Kidney (tissue), 22 donors: ENCODE measurements at places on chromosomes 11 and 22. TPM values are rescaled to one million over a fixed set of nuclear protein-coding genes. Genes with fewer than 3 reads are reported as not detected.
A peak's percentile ranks its signal among the peaks of the same experiment; 100 is the strongest.

WBP2NL gene
- total RNA-seq = 2.5 TPM

APOA1 gene
- total RNA-seq = not detected

PATE2 gene
- not detected for total RNA-seq

USP35 gene
- total RNA-seq = 7.7 TPM

ASPHD2 gene
- 4.5 TPM for total RNA-seq

WT1 gene
- 0.66 TPM for total RNA-seq

GRCh38 chr11:77661670-77662069 lies 24.1 kb upstream of the CLNS1A start:
- no peak overlapping the region for H3K27ac ChIP-seq
- H3K4me3 ChIP-seq = no peak overlapping the region
- no peak for DNase-seq
- no peaks in the 10 kb centered on the region for H3K27me3 ChIP-seq
- no peaks in the 10 kb centered on the region for H3K4me1 ChIP-seq

DNA sequence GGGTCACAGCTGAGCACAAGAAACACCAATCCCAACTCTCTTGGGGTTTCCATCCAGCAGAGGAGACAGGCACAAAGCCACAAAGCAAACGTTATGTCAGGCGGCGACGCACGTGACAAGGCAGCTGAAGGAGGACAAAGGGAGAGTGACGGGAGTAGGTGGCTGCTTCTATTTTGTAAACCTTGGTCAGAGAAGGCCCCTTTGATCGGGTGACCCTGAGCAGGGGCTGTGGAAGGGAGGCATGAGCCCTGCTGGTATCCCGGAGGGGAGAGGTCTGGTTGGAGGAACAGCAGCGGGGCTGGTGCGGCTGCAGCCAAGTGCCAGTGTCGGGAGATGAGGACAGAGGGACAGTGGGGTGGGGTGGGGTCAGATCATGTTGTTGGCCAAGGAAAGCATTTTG lies 17.3 kb upstream of the RFPL3 start:
- H3K27ac ChIP-seq = no peak overlapping the region
- DNase-seq = no peak
- H3K4me3 ChIP-seq = no peak overlapping the region
- H3K27me3 ChIP-seq = no peaks in the 10 kb centered on the region
- no peaks in the 10 kb centered on the region for H3K4me1 ChIP-seq

- peak overlapping the region; percentile 85 for H3K27ac ChIP-seq
- H3K27me3 ChIP-seq = no peaks in the 10 kb centered on the region
- peak overlapping the region; percentile 62 for H3K4me3 ChIP-seq
- DNase-seq = no peak
- H3K4me1 ChIP-seq = peaks cover 10% of the 10 kb centered on the region
Observed at GRCh38 chr11:6474413-6474792, 662 bp upstream of the TRIM3 start.

- peaks cover 13% of the 10 kb centered on the region for H3K27me3 ChIP-seq
- no peak overlapping the region for H3K27ac ChIP-seq
- H3K36me3 ChIP-seq = no peaks in the 10 kb centered on the region
- DNase-seq = no peak
- H3K4me3 ChIP-seq = no peak overlapping the region
- no peaks in the 10 kb centered on the region for H3K4me1 ChIP-seq
Observed at GRCh38 chr11:46386674-46387073, 4.9 kb downstream of the CHRM4 start.

DNA sequence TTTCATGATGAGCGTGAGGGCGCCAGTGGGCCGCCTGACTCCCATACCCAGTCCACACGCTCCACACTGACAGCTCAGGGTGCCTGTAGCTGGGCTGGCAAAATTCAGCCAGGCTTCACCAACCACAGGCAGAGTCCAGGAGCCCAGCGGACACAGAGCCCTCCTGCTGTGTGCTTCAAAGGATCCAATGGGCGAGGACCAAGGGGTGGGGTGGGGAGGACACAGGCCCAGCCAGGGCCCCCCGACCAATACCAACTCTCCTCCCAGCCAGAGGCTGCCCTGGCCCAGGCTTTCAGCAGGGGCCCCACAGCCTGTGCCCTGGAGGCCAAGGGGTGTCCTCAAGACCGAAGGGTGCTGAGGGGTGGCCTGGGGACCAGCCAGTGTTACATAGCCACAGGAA lies 336.1 kb downstream of the CTTN start:
- DNase-seq = no peak
- no peak overlapping the region for H3K4me3 ChIP-seq
- no peaks in the 10 kb centered on the region for H3K4me1 ChIP-seq

DNA sequence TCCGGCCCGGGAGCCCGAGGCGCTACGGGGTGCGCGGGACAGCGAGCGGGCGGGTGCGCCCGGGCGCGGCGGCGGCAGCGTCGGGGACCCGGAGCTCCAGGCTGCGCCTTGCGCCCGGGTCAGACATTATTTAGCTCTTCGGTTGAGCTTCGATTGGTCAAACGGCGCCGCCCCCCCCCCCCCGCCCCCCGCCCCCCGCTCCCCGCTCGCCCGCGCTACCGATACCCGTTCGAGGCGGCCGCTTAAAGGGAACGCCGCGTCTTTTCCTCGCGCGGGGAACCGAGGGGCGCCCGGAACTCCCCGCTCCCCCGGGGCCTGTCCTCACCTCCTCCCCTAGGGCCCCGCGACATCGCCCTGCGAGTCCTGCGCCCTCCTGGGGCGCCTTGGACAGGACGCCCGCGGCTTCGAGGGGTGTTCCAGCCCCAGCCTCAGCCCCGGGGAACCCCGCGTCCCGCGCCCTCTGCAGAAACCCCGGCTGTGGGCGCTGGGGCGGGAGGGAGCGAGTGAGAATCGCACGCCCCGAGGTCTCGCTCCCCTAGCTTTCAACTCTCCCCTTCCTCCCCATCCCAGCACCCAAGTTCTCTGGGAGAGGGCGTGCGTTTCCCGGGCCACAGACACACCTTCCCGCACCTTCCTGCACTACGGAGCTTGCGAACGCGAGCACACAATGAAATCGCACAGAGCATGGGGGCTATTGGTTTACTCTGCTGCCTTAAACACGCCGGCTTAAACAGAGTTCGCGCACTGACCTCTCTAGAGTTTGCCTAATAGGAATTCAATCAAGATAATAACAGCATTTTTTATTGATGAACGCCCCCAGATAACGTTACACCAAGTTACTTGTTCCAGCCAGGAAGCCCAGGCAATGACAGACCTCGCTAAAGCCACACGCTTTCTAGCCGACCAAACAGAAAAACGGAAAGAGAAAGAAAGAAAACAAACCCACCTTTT lies at the start of gene BDNF:
BDNF (minus strand) TSS at position 105 of the 951 bp plus-strand sequence. CDS start 41,891 bp downstream, outside the sequence.
- H3K27me3 ChIP-seq = peaks cover 25% of the 10 kb centered on the region
- no peak within 1 kb of the TSS for H3K27ac ChIP-seq
- DNase-seq = peak; percentile 56
- peak within 1 kb of the TSS; percentile 56 for H3K4me3 ChIP-seq
- H3K4me1 ChIP-seq = no peaks in the 10 kb centered on the region
- H3K36me3 ChIP-seq = no peaks in the 10 kb centered on the region

DNA sequence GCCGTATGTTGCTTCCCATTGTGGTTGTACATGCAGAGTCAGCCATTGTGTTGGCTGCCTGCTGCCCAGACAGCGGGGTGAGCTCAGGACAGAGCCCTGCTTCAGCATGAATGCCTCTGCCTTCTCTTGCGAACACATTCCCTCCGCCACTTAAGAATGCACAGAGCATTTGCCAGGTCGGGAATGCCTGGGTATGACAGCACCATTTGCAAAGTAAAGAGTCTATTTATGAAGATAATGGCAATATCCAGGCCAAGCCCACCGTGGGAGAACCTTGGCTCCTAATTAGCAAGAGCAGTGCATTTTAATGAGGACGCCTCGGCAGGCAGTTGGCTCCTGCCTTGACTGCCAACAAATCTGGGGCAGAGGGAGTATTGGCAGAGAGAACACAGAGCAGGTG lies 62.5 kb upstream of the SORL1 start:
- H3K4me1 ChIP-seq = no peaks in the 10 kb centered on the region
- no peaks in the 10 kb centered on the region for H3K27me3 ChIP-seq
- DNase-seq = peak; percentile 13
- H3K36me3 ChIP-seq = no peaks in the 10 kb centered on the region
- H3K27ac ChIP-seq = no peak overlapping the region

- H3K36me3 ChIP-seq = no peaks in the 10 kb centered on the region
- H3K27ac ChIP-seq = no peak overlapping the region
- H3K4me3 ChIP-seq = no peak overlapping the region
- DNase-seq = no peak
Observed at GRCh38 chr11:45424411-45425180, 138.5 kb upstream of the SYT13 start.

DNA sequence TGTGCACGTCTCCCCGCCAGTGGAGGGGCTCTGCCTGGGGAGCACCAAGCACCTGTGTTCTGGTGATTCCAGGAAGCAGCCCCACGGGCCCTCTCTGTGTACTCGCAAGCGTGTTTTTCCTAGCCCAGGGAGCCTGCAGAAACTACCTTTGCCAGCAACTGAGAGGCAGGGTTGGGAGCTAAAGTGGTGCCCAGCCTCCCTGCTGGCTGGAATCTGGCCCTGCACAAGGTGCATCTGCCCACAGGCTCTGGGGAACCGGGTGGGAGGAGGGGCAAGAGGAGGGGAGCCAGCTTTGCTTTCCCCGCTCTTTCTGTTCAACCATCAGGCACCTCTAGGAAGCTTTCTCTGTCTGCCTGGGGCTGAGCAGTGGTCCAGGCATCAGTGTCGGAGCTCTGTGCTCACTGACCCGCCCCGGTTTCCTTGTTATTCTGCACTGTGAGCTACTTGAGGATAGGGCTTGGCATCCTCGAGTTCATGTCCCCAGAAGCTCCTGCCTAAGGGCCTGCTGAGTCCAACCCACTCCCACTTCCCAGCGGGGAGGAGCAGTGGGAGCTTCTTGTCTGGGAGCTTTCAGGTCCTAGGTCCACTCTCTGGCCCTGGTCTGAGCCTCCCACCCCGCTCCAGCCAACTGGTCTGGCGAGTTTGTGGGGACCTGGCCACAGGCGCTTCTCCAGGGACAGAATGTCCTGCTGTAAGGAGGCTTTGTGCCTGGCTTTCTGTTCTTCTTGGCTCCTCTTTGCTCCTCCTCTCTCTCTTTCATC lies 14.9 kb downstream of the DAGLA start:
- H3K4me1 ChIP-seq = no peaks in the 10 kb centered on the region
- no peaks in the 10 kb centered on the region for H3K36me3 ChIP-seq
- H3K4me3 ChIP-seq = no peak overlapping the region
- no peaks in the 10 kb centered on the region for H3K27me3 ChIP-seq

GRCh38 chr22:20859615-20860014 lies 808 bp downstream of the SNAP29 start:
- no peaks in the 10 kb centered on the region for H3K27me3 ChIP-seq
- no peaks in the 10 kb centered on the region for H3K4me1 ChIP-seq
- no peak for DNase-seq

DNA sequence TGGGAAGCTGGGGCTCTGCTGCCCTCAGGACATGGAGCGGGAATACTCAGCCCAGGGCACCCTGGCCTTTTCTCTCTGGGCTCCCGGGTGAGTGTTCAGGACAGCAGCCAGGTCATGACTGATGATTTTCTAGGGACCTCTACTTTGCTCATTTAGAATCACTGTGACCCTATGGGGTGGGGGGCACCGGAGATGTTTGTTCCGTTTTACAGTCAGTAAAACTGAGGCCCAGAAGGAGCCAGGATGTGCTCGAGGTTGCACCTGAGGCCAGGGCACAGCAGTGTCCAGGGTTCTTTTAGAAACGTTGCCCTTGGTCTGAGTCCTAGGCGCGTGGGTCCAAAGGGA lies 48.1 kb downstream of the SMIM38 start:
- H3K36me3 ChIP-seq = no peaks in the 10 kb centered on the region
- no peak overlapping the region for H3K4me3 ChIP-seq
- no peak overlapping the region for H3K27ac ChIP-seq
- no peaks in the 10 kb centered on the region for H3K4me1 ChIP-seq

- H3K36me3 ChIP-seq = peaks cover 4% of the 10 kb centered on the region
- peak overlapping the region; percentile 26 for H3K27ac ChIP-seq
- no peaks in the 10 kb centered on the region for H3K27me3 ChIP-seq
- peak overlapping the region; percentile 82 for H3K4me3 ChIP-seq
Observed at GRCh38 chr11:65353900-65354264, 669 bp upstream of the TIGD3 start.

- H3K4me1 ChIP-seq = no peaks in the 10 kb centered on the region
- DNase-seq = no peak
- H3K36me3 ChIP-seq = no peaks in the 10 kb centered on the region
Observed at GRCh38 chr11:33630936-33631748, 69.5 kb downstream of the C11orf91 start.

- DNase-seq = no peak
- H3K36me3 ChIP-seq = no peaks in the 10 kb centered on the region
- no peaks in the 10 kb centered on the region for H3K27me3 ChIP-seq
- no peaks in the 10 kb centered on the region for H3K4me1 ChIP-seq
Observed at GRCh38 chr22:42929838-42930155, 72.7 kb upstream of the ARFGAP3 start.

DNA sequence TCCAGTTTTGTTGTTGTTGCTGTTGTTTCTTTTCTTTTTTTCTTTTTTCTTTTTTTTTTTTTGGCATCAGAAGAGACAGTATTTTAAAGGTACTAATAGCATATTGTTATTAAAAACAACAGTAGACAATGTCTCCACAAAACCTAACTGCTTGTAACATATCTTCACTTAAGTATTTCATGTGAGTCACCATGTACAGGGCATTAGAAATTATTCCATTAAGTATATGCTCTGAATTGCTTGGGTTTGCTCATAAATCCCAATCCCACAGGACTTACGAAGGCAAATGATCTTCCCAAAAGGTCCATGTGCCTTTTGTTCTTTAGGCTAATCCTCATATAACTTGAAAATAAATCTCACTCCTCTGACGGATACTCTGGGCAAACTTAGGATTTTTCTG lies 35.9 kb downstream of the MAP6 start:
- H3K27me3 ChIP-seq = no peaks in the 10 kb centered on the region
- no peak overlapping the region for H3K27ac ChIP-seq
- H3K4me3 ChIP-seq = no peak overlapping the region
- no peaks in the 10 kb centered on the region for H3K4me1 ChIP-seq
- no peak for DNase-seq
- no peaks in the 10 kb centered on the region for H3K36me3 ChIP-seq

DNA sequence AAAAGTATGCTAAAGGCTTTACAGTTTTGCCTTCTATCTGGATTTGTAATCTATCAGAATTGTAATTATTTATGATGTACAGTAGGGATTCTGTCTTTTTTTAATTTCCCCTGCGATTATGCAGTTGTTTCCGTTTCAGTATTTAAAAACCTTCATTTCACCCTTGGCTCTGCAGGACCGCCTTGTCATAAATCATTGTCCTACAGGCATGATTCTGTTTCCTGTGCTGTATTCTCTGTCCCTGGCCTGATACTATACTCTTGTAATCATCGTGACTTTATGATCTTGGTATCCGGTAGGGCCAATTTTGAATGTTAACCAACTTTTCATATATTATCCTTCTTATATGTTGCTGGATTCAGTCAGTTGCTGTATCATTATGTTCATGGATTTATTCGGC lies 151.7 kb downstream of the ATXN10 start:
- H3K4me1 ChIP-seq = peaks cover 2% of the 10 kb centered on the region
- DNase-seq = peak; percentile 41
- H3K27ac ChIP-seq = no peak overlapping the region
- H3K27me3 ChIP-seq = no peaks in the 10 kb centered on the region
- H3K36me3 ChIP-seq = no peaks in the 10 kb centered on the region
- no peak overlapping the region for H3K4me3 ChIP-seq

DNA sequence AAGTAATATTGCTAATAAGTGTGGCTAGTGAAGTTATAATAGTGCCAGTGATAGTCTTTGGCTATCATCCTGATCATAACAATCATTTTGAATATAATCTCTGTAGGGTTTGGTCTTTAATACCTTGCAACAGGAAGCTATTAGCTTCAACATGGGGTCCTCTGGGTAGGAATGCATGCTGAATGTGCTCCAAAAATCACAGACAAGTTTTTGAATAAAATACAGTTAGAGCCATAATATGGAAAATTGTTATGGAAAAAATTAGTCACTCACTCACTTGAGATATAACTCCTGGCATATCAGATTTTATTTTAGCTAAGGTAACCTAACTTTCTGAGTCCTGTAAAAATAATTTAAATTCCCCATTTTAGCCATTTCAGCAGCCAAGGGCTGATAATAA lies 95.4 kb upstream of the MTMR2 start:
- H3K27me3 ChIP-seq = no peaks in the 10 kb centered on the region
- DNase-seq = no peak
- H3K36me3 ChIP-seq = no peaks in the 10 kb centered on the region
- H3K4me3 ChIP-seq = no peak overlapping the region
- no peak overlapping the region for H3K27ac ChIP-seq
